Femur (tissue), 1 donor: ENCODE measurements at places on chromosomes 5 and 9.

DNA sequence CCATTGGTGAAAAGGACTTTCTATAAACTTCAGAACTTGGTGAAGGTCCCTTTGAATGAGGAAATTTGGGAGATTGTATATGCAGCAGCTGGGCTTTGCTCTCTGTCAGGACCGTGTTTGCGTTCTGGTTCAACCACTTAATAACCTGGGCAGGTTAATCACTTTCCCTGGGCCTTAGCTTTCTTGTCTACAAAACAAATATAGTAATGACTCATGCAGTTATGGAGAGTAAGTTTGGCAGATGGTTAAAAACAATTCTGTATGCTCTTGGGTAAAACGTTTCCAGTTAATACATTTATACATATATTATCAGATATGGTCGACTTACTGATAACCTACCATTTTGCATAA is 197.0 kb downstream of the ARHGEF28 start:
- DNase-seq = no peak

DNA sequence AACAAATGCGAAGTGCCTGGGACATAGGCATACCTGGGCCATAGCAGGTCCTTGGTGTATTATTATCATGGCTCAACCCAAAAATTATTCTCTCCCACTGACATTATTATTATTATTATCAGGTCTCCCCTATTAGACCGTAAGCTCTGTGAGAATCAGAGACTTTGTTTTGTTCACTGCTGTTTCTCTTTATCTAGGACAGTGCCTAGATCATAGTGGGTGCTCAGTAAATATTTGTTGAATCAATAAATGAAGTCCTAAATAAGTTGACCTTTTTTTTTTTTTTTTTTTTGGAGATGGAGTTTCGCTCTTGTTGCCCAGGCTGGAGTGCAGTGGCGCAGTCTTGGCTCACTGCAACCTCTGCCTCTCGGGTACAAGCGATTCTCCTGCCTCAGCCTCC is 4.9 kb upstream of the TMEFF1 start:
- no peak for DNase-seq

DNA sequence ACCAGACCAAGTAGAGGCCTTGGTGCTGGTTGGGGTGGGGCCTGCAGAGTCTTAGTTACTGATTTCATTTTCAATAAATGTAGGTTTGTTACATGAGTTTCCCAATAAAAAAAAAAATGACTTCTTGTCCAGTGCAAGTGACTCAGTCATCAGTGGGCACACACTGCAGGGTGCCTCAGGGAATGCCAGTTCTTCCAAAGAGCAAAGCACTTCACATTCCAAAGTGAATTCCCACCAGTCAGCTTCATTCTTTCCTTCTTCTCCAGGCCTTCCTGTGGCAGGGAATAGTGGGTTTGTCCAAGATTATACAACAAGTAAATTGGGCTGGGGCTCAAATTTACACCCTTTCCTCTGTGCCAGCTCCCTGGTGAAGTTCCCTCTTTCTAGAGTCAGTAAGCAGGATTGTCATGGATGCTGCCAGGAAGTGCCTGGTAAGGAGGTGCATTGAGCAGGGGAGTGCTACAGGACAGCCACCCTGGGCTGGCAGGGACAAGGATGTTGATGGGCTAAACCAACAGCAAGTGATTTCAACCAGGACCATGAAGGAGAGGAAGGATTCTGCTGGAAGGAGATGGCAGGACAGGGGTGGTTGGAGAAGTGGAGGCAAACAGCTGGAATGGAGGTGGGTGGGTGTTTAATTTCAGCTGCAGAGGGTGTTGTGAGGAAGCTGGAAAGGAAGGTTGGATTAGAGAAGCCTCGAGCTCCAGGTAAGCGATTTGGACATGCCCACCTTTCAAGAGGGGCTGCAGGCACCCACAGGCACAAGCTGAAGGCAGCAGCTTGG is 3.7 kb upstream of the B4GALT7 start:
- DNase-seq = no peak

DNA sequence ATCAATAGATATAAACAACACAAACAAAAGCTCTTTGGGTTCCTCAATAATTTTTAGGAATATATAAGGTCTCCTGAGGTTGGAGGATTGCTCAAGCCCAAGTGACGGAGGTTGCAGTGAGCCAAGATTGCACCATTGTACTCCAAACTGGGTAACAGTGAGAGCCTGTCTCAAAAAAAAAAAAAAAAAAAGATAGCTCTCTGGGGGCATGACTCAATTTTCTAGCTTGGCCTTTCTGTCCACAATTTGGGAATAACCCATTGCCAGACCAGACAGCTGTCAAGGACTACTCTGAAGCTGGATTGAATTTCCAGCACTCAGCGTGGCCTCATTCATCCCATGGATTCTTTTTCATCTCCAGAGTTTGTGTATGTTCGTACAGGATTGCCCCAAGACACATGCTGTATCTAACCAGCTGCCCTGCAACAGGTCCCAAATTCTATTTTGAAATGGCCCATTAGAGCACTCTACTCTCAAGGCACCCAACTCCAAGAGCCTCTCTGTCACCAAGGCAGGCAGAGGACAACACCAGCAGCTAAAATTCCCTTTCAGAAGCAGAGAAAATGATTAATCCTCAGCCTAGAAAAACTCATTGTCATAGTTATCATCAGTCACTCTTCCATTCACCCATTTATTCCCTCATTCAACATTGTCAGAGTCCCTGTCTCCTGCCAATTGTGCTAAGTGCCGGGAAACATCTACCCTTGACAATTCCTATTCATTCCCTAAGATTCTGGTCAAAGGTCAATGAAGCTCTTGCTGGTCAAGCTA is 8.7 kb downstream of the FAM193B start:
- DNase-seq = peak; percentile 58

DNA sequence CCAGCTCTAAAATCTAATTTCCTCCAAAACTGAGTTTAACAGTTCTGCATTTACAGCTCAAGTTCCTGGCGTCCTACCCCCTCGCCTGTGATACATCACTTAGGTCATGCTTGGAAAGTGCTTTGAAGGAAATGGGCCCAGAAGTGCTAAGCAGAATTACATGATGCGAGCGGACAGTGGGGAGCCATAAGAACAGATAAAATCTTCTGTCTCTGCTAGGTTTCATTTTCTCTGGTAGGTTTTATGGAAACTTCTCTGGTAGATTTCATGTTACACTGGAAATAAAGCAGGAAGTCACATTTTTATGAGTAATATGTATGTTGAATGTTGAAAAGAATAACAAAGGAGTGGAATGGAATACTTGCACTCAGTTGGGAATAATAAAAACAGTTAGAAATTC is 138.3 kb downstream of the ZDHHC21 start:
- peak; percentile 84 for DNase-seq

- DNase-seq = no peak
Observed at GRCh38 chr9:109349421-109349846, 28.6 kb upstream of the EPB41L4B start.
